Pancreas (tissue), 10 donors: ENCODE measurements at places on chromosomes 1 and 21. TPM values are rescaled to one million over a fixed set of nuclear protein-coding genes. Genes with fewer than 3 reads are reported as not detected.

The AMY1B gene
- 1.3 TPM for polyA plus RNA-seq

The RGS8 gene
- polyA plus RNA-seq = 0.02 TPM

The FAF1 gene
- polyA plus RNA-seq = 13.9 TPM

The TNFRSF14 gene
- polyA plus RNA-seq = 120 TPM

The C1orf185 gene
- polyA plus RNA-seq = not detected

The ESPN gene
- 0.99 TPM for polyA plus RNA-seq

The MCOLN3 gene
- polyA plus RNA-seq = 11.2 TPM

The NMNAT2 gene
- polyA plus RNA-seq = 1.3 TPM

The ANKRD34A gene
- 0.34 TPM for polyA plus RNA-seq

The LCE3E gene
- not detected for polyA plus RNA-seq

The CFH gene
- 3.3 TPM for polyA plus RNA-seq

The KCNJ10 gene
- 0.05 TPM for polyA plus RNA-seq

The KIAA0040 gene
- 11.6 TPM for polyA plus RNA-seq

The CCSAP gene
- polyA plus RNA-seq = 1.7 TPM

The CASQ2 gene
- 1.2 TPM for polyA plus RNA-seq

The HPCAL4 gene
- 0.76 TPM for polyA plus RNA-seq

The CFAP298 gene
- polyA plus RNA-seq = 36.0 TPM

The DCST1 gene
- polyA plus RNA-seq = not detected

The LCA5L gene
- 1.7 TPM for polyA plus RNA-seq

The RIPPLY3 gene
- polyA plus RNA-seq = 0.26 TPM

The CNR2 gene
- polyA plus RNA-seq = not detected

The FHAD1 gene
- polyA plus RNA-seq = 2.1 TPM

The TBX15 gene
- polyA plus RNA-seq = 0.05 TPM

The USH2A gene
- polyA plus RNA-seq = 0.26 TPM

The CRYAA gene
- polyA plus RNA-seq = not detected

The SPRTN gene
- polyA plus RNA-seq = 2.6 TPM
